ENCODE measurements at places on chromosomes 1 and 21.

- no peak for DNase-seq
These were observed 96.6 kb upstream of the RUNX1 start for GRCh38 chr21:35145626-35146233.

DNA sequence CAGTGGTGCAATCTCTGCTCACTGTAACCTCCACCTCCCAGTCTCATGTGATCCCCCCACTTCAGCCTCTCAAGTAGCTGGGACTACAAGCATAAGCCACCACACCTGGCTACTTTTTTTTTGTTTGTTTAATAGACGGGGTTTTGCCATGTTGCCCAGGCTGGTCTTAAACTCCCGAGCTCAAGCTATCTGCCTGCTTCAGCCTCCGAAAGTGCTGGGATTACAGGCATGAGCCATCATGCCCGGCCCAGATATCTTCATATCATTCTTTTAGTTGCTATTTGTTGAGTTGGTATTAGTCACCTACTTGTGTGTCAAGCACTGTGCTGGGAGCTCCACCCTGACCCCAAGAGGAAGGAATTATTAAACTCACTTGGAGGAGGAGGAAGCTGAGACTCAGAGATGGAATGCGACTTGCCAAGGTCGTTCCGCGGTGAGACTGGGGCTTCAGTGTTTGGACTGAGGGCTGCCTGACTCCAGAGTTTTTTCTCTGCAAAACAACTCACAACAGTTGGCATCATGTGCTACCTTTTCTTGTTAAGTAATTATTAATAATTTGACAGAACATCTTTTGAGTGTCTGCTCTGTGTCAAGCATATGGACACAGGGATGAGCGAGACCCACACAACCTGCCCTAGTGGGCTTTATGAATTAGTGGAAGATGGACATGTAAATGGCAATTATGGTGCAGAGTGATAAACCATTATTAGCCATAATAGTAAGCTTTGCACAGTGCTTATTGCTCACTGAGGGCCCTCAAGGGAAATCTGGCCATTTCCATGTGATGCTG is 132.0 kb downstream of the FOXD2 start:
- no peak for DNase-seq

DNA sequence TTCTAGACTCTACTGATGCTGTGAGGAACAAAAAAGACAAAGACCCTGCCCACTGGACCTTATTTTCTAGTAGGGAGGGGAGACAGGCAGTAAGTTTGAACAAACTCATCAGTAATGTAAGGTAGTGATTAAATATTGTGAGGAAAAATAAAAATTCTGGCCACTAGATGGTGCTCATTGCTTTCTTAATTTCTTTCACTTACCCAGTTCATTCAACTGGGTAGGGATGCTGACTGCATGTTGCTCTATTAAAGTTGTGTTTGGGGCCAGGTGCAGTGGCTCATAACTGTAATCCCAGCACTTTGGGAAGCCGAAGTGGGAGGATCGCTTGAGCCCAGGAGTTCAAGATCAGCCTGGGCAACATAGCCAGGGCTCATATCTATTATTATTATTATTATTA is 6.3 kb upstream of the KYAT3 start:
- peak; percentile 90 for DNase-seq

DNA sequence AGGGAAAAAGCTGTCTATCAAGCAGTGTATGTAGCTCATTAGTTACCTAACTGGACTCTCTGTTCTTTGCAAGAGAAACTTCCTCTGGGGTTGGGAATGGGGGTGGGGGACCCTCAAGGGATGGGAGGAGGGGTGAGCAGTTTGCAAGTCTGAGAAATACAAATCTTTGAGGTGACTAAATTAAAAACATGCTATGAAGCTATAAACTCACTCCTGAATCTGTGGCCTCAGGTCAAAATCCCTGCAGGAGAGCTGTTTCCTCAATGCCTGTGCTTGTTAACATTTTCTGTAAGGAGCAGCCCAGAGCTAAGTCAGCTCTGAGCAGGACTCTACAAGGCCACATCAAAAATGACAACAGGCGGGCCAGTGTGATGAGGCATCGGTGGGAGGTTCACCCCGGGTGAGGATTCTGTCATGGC is 32.8 kb upstream of the PTPRC start:
- DNase-seq, result no peak

DNA sequence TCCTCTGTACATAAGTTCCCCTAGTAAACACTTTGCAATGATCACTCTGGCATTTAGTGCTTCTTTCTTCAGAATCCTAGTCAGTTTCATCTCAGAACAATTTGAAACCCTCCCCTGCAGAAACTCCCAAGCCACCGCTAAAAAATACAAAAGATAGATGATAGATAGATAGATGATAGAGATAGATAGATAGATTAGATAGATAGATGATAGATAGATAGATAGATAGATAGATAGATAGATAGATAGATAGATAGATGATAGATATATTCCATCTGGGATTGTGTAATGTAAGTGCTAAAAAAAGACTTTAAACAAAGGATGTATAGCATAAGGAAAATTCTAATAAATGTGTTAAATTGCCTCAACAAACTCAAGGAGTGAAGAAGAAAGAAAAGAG is 212.6 kb upstream of the POGK start:
- no peak for DNase-seq

GRCh38 chr1:168348146-168348709 is 67.6 kb downstream of the TBX19 start:
- peak; percentile 65 for DNase-seq

- DNase-seq, result peak; percentile 30
These were observed 122.5 kb downstream of the KIF26B start for GRCh38 chr1:245277276-245277675.

DNA sequence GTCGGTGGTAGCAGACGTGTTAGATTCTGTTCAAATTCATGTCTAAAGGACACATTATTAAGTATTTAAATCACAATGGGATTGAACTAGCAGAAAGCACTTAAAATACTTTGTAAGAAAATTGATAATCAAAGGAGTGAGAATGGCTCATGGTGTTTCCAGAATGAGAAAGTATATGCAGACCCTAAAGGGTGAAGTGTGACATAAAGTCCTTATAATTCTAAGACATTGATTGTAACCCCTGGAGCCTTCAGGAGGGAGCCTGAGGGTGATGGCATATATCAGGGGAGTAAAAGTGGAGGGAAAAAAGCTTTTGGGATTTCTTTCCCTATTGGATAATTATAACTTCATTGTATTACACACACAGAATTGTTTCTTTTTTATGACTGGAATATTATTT is at the start of gene OR2C3:
Gene OR2C3 (minus strand): TSS at position 101 of the 400 bp plus-strand sequence. CDS start 3,929 bp downstream, outside the sequence.
- no peak for DNase-seq

GRCh38 chr1:69377507-69377906 is 190.2 kb upstream of the LRRC7 start:
- DNase-seq, result no peak

DNA sequence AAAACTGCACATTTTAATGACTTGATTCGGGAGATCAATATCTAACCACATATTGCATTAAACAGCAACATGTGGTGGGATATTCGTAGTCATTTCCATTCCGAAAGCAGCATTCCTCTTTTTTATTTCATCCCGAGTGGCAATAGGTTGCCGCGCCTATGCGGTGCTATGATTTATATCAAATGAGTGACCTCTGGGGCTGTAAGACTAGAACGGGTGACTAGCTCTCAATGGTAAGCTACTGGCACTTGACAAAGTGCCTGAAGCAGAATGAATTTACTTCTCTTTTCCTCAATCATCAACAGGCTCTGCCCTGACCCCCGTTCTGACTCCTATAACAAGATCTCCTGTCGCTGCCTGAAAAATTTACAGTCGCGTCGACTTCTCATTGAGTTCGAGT is 162.3 kb downstream of the ZNF281 start:
- no peak for DNase-seq

DNA sequence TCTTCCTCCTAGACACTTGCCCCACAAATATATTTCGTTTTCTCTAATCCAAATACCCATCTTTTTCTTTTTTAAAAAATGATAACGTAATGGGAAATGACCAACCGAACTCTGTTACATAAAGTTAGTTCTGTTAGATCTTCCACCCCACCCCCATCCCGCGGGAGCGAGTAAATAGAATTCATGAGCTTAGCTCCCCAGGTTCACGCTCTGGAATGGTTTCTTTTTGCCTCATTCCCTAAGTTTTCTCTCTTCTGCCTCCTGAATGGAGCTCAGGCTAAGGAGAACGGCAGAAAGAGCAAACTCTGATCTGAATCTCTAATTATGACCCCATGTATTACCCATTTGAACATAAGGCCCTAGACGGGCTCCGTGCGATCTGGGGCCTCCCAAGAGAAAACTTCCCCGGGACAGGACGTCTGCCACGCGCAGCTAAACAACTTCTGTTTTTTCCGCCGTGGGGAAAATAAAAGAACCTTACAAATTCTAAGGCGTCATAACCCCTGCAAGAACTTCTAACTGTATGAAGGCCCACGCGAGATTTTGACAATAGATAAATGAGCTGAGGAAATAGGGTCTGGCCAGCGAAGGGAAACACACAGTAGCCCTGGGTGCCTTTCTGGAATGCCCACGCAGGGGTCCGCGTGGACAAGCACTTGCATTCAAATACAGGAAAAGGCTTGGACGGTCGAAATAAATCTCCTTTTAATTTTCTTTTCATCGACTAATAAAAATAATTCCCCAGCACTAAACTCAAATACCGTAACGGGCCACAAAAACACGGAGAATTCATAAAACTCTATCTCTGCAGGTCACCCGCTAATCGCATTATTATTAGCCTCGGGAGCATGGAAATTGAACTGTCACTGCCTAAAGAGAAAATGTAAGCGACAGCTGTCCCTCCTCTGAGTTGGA is 2.2 kb downstream of the TBX15 start:
- no peak for DNase-seq

- peak; percentile 76 for DNase-seq
These were observed 40.7 kb upstream of the COL6A2 start for GRCh38 chr21:46057111-46057709.

DNA sequence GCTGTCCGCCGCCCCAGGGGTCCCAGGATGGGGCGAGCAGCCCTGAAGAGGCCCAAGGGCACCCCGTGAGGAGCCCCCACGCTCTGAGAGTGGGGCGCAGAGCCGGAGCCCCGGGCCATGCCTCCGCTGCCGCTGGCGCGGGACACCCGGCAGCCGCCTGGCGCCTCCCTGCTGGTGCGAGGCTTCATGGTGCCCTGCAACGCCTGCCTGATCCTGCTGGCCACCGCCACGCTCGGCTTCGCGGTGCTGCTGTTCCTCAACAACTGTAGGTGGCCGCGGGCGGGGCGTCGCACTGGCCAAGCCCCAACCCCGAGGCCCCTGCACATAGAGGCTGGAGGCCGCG is 14.5 kb downstream of the AGRN start:
- no peak for DNase-seq

DNA sequence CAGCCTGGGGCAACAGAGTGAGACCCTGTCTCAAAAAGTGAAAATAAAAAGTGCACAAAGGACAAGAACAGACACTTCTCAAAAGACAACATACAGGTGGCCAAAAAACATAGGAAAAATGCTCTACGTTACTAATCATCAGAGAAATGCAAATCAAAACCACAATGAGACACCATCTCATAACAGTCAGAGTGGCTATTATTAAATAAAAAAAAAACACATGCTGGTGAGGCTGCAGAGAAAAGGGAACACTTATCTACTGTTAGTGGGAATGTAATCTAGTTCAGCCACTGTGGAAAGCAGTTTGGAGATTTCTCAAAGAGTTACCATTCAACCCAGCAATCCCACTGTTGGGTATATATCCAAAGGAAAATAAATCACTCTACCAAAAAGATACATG is 173.2 kb downstream of the SMYD3 start:
- no peak for DNase-seq

GRCh38 chr1:29628190-29628589 is 391.9 kb downstream of the PTPRU start:
- DNase-seq, result no peak

DNA sequence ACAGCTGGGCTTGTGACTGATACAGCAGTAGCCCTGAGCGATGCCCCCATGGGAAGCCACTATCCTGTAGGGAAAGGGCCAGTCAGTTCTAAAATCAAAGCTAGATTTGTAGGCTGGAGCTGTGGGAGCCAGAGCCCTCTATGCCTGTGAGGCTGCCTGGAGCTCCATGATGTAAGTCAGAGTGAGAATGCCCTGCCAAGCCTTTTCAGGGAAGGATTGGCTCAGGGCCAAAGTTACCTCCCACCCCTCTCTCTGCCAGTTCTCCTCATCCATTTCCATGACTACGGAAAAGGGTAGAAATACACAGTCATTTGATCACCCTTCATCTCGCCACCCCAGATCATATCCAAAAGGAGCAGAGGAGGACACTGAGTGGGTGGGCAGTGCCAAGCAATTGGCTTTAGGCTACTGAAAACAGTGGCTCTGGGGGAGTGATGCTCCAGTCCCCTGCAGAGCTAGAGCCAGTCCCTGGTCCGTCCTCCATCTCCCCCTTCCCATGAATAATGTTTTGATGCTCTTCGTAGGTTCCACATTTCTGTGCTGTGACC is 59.5 kb upstream of the KCNA3 start:
- DNase-seq, result no peak

DNA sequence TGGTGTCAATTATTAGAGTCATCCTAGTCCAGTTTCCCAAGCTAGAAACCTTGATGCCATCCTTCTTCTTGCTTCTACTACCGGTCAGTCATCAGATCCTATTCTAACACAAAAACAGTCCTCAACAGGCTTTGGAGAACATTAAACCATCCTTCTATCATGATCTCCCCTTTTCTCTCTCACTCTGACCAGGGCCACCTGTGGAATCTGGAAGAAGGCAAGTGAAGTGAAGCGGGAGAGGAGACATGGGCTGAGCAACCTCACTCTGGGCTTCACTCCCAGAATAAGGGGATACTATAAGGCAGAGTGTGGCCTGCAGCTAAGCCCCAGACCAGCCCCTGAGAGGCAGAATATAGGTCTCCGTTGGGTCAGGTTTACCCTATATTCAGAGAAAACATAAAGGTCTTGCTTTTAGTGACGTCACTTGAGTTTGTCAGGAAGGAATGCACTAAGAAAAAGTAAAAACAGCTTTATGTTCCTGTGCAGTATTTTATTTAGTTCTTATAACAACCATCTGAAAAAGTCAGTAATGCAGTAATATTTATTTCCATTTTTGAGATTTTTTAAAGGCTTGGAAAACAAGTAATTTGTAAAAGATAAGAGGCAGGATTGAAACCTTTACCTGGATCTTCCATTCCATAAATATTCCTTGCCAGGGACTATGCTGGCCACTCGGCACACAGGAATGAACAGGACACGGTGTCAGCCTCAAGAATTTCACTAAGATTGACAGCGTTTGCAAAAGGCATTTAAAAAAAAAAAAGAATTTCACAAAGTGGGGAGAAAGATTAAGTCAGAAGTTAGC is 61.3 kb downstream of the NFASC start:
- no peak for DNase-seq

- peak; percentile 60 for DNase-seq
These were observed 102.3 kb downstream of the OSBPL9 start for GRCh38 chr1:51719146-51719545.

DNA sequence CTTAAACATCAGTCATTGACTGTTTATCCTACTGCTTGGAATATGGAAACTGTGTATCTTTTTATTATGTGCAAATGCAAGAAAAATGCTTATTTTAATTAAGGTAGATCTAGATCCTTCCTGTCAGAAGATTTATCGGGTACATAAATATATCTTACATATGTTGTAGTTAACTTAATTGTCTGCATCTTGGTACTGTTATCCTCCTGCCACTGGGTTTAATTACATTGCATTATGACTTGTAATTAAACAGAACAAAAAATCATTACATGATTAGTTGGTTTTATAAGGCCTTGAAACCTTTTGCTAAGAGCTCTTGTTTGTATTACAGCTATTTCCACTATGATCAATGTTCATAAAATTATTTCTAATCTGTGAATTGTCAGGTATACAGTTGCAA is 211.2 kb downstream of the PTGER3 start:
- no peak for DNase-seq

- DNase-seq, result no peak
These were observed 102.7 kb downstream of the LYST start for GRCh38 chr1:235763962-235764361.

GRCh38 chr1:87358219-87358618 is 29.5 kb downstream of the LMO4 start:
- DNase-seq, result no peak
